ENCODE measurements at places on chromosomes 7 and 10.

- DNase-seq, result no peak
These were observed 18.5 kb upstream of the SEMA3C start for GRCh38 chr7:80937336-80937735.

- DNase-seq, result no peak
These were observed 3.9 kb upstream of the FAS start for GRCh38 chr10:88986549-88987242.

- no peak for DNase-seq
These were observed 26.2 kb downstream of the PALD1 start for GRCh38 chr10:70504521-70505358.

DNA sequence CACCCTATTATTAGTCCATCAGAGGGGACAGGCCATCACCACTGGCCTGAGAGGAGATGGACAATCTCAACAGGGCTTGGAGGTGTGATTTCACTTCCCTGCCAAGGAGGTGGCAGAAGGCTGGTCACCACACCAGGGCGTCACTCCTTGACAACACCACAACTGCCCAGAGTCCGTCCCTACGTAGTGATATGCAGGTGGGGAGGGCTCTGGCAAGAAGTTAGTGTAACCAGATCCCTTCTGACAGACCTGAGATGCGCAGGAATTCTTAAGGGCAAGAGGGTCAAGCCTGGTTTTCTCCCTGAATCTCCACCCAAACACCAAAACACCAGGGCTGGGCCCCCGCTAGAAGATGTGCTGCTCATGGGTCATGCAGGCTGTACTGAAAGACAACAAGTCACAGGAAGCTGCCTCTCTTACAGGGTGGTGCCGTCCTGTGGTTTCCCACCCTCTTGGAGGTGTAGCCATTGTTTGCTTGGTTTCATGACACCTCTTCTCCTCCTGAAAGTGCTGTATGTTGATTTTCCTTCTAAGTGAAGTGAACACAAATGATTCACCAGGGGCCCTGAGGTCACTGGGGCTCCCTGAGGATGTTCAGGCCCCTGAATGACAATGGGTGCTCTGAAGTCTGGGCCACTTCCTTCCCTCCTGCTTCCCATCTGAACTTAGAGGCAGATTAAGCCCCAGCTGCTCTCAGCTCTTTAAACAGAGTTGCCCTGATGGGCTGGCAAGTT is 27.1 kb downstream of the ATXN7L1 start:
- DNase-seq, result peak; percentile 89

GRCh38 chr10:70359017-70359550 is 23.3 kb downstream of the LRRC20 start:
- DNase-seq, result no peak

GRCh38 chr7:120951826-120952225 is 1.2 kb downstream of the ING3 start:
- no peak for DNase-seq

GRCh38 chr7:138549082-138549481 is 89.0 kb downstream of the TRIM24 start:
- no peak for DNase-seq

GRCh38 chr7:144384555-144385245 is 18.8 kb downstream of the NOBOX start:
- peak; percentile 93 for DNase-seq

- peak; percentile 93 for DNase-seq
These were observed 226.5 kb downstream of the RPS24 start for GRCh38 chr10:78260141-78260540.

- DNase-seq, result no peak
These were observed 134.0 kb downstream of the GRID1 start for GRCh38 chr10:86232644-86233043.

GRCh38 chr7:38760226-38760625 is 129.1 kb upstream of the AMPH start:
- DNase-seq, result no peak

GRCh38 chr7:98836811-98837629 is 32.8 kb downstream of the TMEM130 start:
- DNase-seq, result peak; percentile 84

- no peak for DNase-seq
These were observed 387.2 kb upstream of the PODXL start for GRCh38 chr7:131943646-131944045.

GRCh38 chr10:69994262-69994661 is 58.4 kb upstream of the MACROH2A2 start:
- no peak for DNase-seq

DNA sequence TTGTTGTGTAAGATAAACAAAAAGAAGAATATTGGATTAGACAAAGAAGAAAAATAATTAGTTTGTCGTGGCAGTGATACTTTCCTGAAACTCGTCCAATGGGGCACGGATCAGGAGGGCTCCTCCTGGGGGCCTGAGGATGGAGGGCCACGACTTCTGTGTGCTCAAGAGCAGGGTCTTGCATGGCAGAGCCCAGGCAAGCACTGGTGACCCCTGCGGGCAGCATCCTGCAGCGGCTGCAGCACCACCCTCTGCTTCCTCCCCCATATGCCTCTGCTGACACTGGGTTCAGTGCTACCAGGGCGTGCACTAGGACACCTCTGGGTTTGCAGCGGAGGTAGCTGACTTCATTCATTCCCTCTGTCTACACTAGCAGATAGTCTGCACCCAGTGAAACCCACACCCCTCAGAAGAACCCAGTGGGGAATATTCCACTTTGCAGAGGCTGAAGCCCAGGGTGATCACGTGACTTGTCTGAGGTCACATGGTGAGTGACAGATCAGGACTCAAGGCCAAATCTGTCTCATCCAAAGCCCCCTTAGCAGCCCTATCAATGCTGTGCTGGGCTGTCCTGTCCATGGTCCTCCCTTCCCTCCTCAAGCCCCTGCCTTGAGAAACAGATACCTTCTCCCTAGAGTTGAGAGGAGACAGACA is 375.5 kb downstream of the TCERG1L start:
- DNase-seq, result peak; percentile 55

- DNase-seq, result no peak
These were observed 51.4 kb downstream of the PLPP4 start for GRCh38 chr10:120508393-120508792.

- peak; percentile 80 for DNase-seq
These were observed 100.5 kb upstream of the SDK1 start for GRCh38 chr7:3200504-3200903.

DNA sequence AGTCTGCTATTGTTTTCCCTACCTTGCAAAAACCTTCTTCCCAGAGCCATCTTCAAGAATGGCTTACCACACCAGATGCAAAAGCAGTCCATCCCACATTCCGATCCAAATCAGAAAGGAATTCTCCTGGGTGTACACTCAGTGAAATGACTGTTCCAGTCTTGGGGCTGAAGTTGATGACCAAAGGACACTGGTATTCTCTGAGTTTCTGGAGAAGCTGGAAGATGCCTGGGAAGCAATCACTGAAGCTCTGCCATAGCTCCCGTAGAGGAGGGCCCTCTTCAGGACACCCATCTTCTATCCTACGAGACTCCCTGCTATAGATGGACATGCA is 155.7 kb downstream of the LCOR start:
- peak; percentile 76 for DNase-seq

- peak; percentile 73 for DNase-seq
These were observed 100.7 kb upstream of the WAC start for GRCh38 chr10:28432210-28432676.

GRCh38 chr7:43584195-43584586 is 1.3 kb downstream of the STK17A start:
- DNase-seq, result no peak

GRCh38 chr7:42930889-42931288 is 1.1 kb downstream of the PSMA2 start:
- no peak for DNase-seq

DNA sequence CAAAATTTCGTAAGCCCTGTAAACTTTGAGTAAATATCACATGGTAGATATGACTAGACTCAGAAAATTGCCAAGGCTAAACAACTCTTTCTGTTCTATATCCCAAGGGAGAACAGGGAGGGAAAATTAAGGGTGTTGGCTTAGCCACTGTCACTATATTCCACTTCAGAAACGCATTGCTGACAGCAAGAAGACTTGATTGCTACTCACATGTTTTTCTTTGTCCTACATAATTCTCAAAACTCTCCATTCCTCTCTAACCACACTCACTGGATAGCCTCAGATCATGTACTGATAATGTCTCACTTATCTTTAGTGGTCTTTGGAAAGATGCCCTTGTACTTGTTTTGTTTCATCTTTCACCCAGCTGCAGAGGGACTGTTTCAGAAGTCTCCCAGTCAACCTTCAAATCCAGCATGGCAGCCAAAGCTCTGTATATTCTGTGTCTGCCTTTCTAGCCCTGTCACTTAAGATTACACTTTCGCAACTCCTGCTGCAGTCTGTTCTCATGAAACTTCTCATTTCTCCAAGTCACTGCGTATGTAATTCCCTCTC is 582.4 kb upstream of the FZD8 start:
- DNase-seq, result no peak

- no peak for DNase-seq
These were observed 92.9 kb upstream of the HDAC9 start for GRCh38 chr7:18402488-18403183.

DNA sequence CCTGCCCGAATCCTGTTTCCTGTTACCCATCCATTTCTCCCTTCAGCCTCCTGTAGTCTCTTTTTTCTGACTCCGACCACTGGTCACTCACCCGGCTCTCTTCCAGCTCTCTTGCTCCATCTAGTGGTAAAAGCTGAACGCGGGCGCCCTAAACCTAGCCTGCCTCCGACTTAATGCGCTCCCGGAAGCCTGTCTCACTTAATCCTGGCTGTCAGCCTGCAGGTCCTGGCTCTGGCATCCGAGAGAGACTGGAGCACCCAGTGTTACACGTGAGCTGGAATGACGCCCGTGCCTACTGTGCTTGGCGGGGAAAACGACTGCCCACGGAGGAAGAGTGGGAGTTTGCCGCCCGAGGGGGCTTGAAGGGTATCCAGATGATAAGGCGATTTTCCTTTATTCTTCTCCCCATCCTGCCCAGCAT is 10.3 kb downstream of the SUMF2 start:
- peak; percentile 92 for DNase-seq

GRCh38 chr7:38323156-38323555 is 49.7 kb upstream of the TARP start:
- DNase-seq, result no peak

DNA sequence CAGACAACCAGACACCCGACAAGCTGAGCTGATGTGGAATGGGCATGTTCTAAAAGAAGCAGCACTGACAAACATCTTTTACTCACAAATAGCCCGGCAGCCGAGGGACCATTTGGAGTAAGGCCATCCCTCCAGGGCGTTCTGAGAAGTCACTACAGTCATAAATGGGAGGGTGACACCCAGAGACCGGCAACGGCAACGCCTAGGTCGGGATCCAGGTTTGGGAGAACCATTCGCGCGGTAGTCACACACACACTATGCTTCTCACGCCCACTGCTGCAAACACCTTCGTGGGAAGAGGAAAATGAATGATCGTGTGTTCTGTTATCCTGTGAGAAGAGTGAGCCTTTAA is 9.8 kb downstream of the TNS3 start:
- DNase-seq, result no peak

DNA sequence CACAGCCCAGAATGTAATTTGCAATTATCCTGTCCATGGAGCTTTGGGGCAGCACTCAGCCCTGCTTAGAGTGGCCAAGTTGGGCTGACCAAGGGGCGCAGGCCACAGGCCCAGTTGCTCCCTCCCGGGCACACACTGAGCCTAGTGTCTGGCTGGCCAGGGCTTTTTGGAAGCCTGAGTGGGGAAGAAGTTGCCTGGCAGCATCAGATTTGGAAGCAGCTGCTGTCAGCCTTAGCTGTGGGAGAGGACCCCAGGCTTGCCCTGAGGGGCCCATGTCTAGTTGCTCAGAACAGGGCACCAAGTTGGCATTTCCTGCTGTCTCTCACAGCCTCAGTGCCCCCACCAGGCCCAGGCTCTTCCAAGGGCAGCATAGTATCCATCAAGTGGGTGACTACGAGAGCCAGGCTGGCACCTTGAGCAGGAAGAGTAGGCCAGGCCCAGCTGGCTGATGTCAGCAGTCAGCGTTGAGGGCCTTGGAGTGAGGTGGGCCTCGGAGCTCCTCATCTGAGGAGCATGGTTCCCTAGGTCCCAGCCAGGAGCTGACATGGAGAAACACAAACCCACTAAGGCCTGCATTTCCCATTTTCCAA is 14.4 kb downstream of the ANTXRL start:
- DNase-seq, result no peak

GRCh38 chr7:13532028-13532753 is 457.3 kb downstream of the ETV1 start:
- no peak for DNase-seq

DNA sequence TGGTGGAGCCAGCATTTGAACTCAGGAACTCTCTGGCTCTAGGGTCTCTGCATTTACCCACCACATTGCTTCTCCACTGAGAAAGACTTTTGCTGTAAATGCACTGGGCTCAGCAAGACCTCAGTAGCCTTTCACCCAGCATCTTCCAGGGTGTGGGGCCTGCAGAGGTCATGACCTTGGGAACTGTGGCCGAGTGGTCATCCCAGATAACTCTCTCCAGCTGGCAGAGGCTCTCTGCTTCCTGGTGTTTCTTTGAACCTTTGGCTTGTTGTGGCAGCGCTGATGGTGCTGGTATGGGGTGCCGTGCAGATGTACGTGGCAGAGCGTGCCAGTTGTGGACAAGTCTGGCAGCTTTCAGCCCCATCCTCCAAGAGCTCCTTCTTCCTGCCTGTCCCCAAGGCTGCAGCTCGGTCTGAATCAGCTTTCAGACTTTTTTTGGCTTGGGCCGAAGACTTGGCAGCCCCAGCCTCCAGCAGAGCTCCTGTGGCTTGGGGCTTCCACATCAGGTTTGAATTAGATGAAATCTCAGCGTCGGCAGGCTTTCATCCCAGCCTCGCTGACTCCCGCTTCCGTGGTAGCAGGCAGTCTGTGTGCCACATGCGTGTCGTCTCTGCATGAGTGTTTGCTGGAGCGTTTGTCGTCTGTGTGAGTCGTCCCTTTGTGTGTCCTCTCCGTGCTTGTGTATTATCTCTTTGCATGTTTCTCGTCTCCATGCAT is 21.5 kb downstream of the ADAMTS14 start:
- no peak for DNase-seq

GRCh38 chr7:921581-922333 is 32.7 kb downstream of the ADAP1 start:
- peak; percentile 46 for DNase-seq

GRCh38 chr7:134905375-134905774 is 80.9 kb upstream of the AGBL3 start:
- no peak for DNase-seq

GRCh38 chr10:50566150-50566549 is 57.6 kb downstream of the SGMS1 start:
- DNase-seq, result no peak

DNA sequence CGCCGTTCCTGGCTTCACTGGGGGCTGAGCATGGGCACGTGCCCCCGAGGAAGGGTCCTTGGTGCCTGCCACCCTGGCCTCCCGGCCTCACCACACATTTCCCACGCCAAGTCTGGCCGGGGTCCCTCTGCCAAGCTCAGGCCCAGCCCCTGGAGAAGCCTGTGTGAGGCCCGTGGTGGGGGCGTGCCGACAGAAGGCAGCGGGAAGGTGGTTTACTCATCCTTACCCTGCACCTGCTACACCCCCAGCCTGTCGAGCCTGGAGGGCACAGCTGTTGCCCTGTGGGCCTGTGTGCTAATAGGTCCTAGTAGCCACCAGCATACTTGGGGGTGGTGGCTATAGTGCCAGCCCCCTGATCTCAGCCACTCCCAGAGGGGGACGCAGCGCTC is 46.7 kb downstream of the NKX6-2 start:
- no peak for DNase-seq

All from islet precursor cell (in vitro differentiated cells).